Activated naive CD8-positive, alpha-beta T cell treated with anti-CD3 and anti-CD28 coated beads for 36 hours (primary cell): ENCODE measurements at places on chromosomes 1 and 21.
A peak's percentile ranks its signal among the peaks of the same experiment; 100 is the strongest.

- DNase-seq, result peak; percentile 71
Observed at GRCh38 chr1:221439008-221439746, 302.7 kb downstream of the DUSP10 start.

- DNase-seq, result peak; percentile 36
Observed at GRCh38 chr1:8152731-8153702, 126.9 kb upstream of the ERRFI1 start.

DNA sequence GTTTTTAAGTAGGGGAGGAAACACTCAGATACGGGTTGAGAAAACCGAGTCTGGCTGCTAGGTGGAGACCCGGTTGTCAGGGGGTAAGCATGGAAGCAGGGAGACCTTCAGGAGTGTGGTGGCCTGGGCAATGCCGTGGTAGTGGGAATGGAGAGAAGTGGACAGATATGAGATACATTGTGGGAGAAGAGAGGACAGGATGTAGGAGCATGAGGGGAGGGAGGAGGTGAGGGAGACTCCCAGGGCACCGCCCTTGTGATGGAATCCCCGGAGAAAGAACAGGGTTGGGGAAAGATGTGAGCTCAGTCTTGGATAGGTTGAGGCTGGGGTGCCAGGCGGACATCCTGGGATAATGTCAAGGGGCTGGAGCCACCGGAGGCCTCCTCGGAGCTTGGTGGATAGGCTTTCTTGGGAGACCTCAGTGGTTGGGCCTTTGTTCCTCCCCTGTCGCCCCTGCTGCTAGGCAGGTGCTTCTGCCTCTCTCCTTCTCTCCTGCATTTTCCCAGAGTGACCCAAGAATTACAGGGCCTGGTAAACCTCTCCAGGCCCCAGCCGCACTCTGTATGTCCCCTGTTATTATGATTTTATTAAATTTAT, 21.3 kb downstream of the ZNF362 start:
- no peak for DNase-seq

- no peak for DNase-seq
Observed at GRCh38 chr1:208857465-208857864, 613.3 kb upstream of the PLXNA2 start.

- no peak for DNase-seq
Observed at GRCh38 chr21:14013056-14013603, 197.6 kb downstream of the LIPI start.

DNA sequence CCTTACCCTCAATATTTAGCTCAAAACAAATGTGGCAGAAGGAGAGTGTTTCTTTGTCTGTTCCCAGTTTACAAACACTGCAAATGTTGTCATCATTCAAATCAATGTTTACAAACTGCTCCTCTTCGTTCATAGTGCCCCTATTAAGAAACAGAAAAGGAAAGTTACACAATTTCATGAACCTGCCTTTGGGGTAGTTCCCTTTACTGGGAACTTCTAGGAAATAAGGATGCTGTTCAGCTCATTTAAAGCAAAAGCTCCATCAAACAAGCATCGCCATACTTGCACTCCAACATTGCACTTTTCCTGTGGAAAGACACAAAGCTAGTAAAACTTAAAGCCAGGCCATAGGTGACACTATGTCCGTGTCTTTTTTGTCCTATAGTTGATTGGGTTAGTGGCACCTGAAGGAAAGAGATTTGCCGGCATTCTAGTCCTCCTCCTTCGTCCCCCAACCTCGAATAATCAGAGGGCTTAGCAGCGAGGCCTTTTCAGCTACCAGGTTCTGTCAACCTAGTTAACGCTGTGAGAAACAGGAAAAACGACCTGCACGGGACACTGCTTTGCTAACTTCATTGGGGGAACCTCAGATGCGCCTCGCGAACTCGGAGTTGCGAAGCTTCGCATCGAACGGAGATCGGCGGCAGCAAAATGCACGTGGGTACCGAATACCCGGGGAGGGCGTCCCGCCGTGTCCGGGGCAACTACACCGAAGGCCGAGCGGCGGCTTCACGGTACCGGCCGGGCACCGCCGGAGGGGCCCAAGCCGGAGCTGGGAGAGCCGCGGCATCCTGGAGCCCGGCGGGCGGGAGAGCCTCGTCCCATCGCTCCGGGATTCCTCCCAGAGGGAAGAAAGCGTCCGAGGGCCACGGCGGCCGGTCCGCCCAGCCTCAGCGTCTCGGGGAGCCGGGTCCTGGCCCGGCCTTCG, 706 bp downstream of the C21orf91 start:
- DNase-seq, result peak; percentile 38
